ENCODE measurements at places on chromosomes 1 and 21. TPM values are rescaled to one million over a fixed set of nuclear protein-coding genes. Genes with fewer than 3 reads are reported as not detected.
A peak's percentile ranks its signal among the peaks of the same experiment; 100 is the strongest.

- H3K4me1 ChIP-seq, result peaks cover 20% of the 10 kb centered on the region
- DNase-seq, result peak; percentile 43
- H3K4me3 ChIP-seq, result peak overlapping the region; percentile 97
Observed at GRCh38 chr1:32180186-32181060, 948 bp downstream of the TXLNA start.

DNA sequence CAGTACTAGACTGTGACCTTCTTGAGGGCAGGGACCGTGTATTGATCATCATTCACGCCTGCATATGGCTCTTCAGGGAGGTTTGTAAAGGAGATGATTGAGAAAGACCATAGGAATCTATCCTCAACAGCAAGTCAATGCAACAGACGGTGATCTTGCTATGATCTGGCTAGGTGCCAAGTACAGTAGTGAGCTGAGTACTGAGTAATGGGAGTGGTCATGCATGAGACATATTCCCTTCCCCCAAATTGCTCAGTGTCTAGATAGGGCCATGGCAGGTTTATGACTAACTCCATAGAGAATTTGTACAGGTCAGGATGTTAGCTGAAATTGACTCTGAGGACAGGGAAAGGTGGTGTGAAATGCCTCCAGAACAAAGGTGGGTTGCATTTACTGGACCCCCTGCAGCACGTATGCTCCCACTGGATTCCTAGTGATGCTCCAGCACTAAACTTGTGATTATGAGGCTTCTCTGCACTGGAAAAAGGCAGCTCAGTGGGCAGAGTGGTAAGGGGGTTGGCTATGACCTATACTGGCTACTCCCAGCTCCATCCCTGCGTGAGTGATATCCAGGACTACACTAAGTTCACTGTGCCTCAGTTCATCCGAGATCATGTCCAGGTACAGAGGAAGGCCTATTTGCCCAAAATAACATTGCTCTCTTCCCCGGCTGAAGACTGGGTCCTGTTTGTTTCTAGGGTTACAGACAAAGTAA lies 37.2 kb downstream of the KCNJ6 start:
- H3K4me3 ChIP-seq, result no peak overlapping the region
- no peaks in the 10 kb centered on the region for H3K36me3 ChIP-seq
- H3K4me1 ChIP-seq, result peaks cover 27% of the 10 kb centered on the region
- H3K27ac ChIP-seq, result no peak overlapping the region
- H3K27me3 ChIP-seq, result no peaks in the 10 kb centered on the region

GRCh38 chr1:4079815-4080214 lies 179.7 kb upstream of the C1orf174 start:
- no peak overlapping the region for H3K4me3 ChIP-seq
- H3K36me3 ChIP-seq, result no peaks in the 10 kb centered on the region
- no peaks in the 10 kb centered on the region for H3K27me3 ChIP-seq
- no peak for DNase-seq
- no peaks in the 10 kb centered on the region for H3K4me1 ChIP-seq
- H3K27ac ChIP-seq, result no peak overlapping the region

GRCh38 chr1:246781212-246781611 lies 57.0 kb downstream of the SCCPDH start:
- H3K36me3 ChIP-seq, result peaks cover 7% of the 10 kb centered on the region
- no peaks in the 10 kb centered on the region for H3K27me3 ChIP-seq
- peaks cover 6% of the 10 kb centered on the region for H3K4me1 ChIP-seq
- no peak for DNase-seq
- no peak overlapping the region for H3K27ac ChIP-seq

DNA sequence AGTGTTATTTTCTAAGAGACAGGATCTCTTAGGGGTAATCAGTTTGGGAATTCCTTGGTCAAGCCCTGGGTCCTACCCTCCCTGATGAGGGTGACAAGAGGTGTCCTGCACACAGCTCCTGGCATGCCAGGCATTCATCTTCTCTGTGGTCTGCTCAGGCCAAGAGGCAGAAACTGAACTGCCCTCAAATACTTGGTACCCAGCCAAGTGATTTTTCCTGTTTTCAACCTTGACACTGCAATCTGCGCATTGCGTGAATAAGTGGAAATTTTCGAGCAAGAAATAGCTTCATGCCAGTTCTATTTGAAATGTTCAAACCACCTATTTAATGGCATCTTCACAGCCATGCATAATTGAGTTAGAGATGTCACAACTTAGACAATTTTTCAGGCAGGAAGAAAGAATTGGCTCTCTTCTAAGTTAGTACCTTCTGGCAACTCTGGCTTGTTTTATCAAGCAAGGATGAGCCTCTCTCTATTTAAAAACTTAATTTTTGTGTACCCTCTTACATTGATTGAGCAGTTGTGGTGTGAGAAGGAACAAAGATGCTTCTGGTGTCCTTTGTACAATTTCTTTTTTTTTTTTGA lies 27.0 kb downstream of the DNM3 start:
- H3K27me3 ChIP-seq, result peaks cover 9% of the 10 kb centered on the region
- no peaks in the 10 kb centered on the region for H3K36me3 ChIP-seq
- no peak overlapping the region for H3K4me3 ChIP-seq
- H3K4me1 ChIP-seq, result peaks cover 7% of the 10 kb centered on the region
- peak; percentile 32 for DNase-seq
- H3K27ac ChIP-seq, result no peak overlapping the region

DNA sequence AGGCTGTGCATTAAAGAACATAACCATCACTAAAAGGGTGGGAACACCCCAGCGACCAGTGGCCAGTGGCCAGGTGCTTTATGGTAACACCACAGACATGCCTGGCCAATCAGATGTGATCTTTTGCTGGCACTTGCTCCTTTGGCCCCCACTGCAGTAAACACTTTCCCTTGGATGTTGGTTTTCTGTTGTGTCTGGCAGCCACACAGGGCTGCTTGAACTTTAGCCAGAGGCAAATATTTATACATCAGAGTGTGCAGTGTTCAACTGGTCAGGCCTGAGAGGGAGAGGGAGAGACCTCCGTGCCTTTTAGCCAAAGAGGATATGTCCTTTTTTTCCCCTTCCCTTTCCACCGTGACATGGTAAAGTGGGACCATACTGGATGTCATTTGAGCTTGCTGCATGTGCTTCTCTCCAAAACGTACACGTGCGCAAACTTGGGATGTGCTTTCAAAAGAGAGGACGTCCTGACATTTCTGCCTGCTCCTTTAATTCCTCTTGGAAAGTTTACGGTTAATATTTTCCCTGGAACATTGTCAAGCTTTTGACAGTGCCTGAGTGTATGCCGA lies 101.2 kb downstream of the NFIA start:
- peaks cover 27% of the 10 kb centered on the region for H3K4me1 ChIP-seq
- peak overlapping the region; percentile 69 for H3K4me3 ChIP-seq
- H3K36me3 ChIP-seq, result peaks cover 5% of the 10 kb centered on the region
- DNase-seq, result no peak
- H3K27ac ChIP-seq, result peak overlapping the region; percentile 82

GRCh38 chr21:31141389-31142000 lies 103.2 kb upstream of the KRTAP19-8 start:
- DNase-seq, result no peak
- H3K36me3 ChIP-seq, result no peaks in the 10 kb centered on the region
- H3K27ac ChIP-seq, result no peak overlapping the region
- no peaks in the 10 kb centered on the region for H3K27me3 ChIP-seq
- H3K4me1 ChIP-seq, result no peaks in the 10 kb centered on the region

DNA sequence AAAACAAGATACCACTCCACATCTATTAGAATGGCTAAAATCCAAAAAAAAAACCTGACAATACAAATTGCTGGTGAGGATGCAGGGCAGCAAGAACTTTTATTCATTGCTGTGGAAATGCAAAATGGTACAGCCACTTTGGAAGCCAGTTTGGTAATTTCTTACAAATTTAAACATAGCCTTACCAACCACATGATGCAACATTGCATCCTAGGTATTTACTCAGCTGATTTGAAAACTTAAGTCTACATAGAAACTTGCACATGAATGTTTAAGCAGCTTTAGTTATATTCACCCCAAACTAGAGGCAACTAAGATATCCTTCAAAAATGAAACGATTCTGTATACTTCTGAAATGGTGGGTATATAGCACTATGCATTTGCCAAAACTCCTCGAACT lies 178.8 kb upstream of the PDE4B start:
- H3K4me3 ChIP-seq, result no peak overlapping the region
- H3K36me3 ChIP-seq, result peaks cover 13% of the 10 kb centered on the region
- DNase-seq, result no peak

GRCh38 chr1:115052454-115053083 lies 22.9 kb downstream of the TSHB start:
- H3K27me3 ChIP-seq, result peaks cover 18% of the 10 kb centered on the region
- H3K4me3 ChIP-seq, result no peak overlapping the region
- H3K4me1 ChIP-seq, result no peaks in the 10 kb centered on the region
- peak; percentile 80 for DNase-seq

DNA sequence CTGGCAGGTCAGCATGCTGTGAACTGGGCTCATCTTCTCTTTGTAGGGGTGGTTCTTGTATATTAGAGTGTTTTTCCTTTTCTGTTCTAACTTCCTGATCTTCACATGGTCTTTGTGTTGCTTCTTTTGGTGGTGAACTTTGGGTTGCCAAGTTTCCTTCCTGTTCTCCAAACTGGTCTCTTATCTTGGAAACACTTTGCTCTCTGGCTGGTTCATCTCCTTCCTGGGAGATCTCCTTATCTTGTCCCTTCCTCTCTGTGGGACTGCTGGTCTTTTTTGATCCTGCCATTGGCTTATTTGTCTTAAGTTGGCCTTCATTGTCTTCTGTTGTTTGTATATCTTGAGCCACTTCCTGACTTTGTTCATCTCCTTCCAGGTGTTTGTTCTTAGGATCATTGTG lies 2.1 kb downstream of the TCHHL1 start:
- H3K27ac ChIP-seq, result no peak overlapping the region
- no peaks in the 10 kb centered on the region for H3K36me3 ChIP-seq
- DNase-seq, result no peak

DNA sequence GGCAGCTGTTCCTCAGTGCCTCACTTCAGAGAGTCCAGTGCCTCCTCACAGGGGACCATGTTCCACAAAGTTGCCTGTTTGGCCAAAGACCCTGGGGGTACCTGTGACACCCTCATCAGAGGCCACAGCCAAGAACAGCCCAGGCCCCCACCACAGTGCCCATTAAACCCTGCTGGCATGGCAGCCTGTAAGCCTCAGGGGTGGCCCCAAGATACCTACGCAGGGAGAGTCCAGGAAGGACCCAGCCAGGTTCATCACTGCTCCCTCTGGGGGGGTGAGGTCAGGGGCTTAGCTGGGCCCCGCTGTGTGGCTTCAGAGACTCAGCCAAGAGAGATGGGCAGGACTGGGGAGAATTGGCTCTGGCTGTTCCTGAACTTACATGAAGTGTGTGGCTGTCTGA lies 19.1 kb upstream of the PRDM16 start:
- no peak overlapping the region for H3K27ac ChIP-seq
- no peak overlapping the region for H3K4me3 ChIP-seq
- H3K36me3 ChIP-seq, result no peaks in the 10 kb centered on the region
- no peaks in the 10 kb centered on the region for H3K4me1 ChIP-seq

- H3K36me3 ChIP-seq, result no peaks in the 10 kb centered on the region
- H3K27ac ChIP-seq, result no peak overlapping the region
- H3K4me1 ChIP-seq, result peaks cover 5% of the 10 kb centered on the region
- H3K27me3 ChIP-seq, result no peaks in the 10 kb centered on the region
Observed at GRCh38 chr21:41068967-41069642, 98.9 kb upstream of the BACE2 start.

GRCh38 chr1:15760520-15761211 lies 2.1 kb downstream of the FBLIM1 start:
- peaks cover 35% of the 10 kb centered on the region for H3K4me1 ChIP-seq
- H3K4me3 ChIP-seq, result peak overlapping the region; percentile 74
- peaks cover 26% of the 10 kb centered on the region for H3K36me3 ChIP-seq
- H3K27me3 ChIP-seq, result no peaks in the 10 kb centered on the region
- DNase-seq, result peak; percentile 64
- peak overlapping the region; percentile 46 for H3K27ac ChIP-seq

- H3K4me1 ChIP-seq, result peaks cover 23% of the 10 kb centered on the region
- no peaks in the 10 kb centered on the region for H3K27me3 ChIP-seq
- H3K4me3 ChIP-seq, result no peak overlapping the region
- peak; percentile 84 for DNase-seq
Observed at GRCh38 chr1:16324456-16324890, 27.8 kb downstream of the FBXO42 start.

- H3K27ac ChIP-seq, result no peak overlapping the region
- peaks cover 13% of the 10 kb centered on the region for H3K36me3 ChIP-seq
- no peak overlapping the region for H3K4me3 ChIP-seq
- no peak for DNase-seq
- H3K27me3 ChIP-seq, result no peaks in the 10 kb centered on the region
- peaks cover 6% of the 10 kb centered on the region for H3K4me1 ChIP-seq
Observed at GRCh38 chr1:33121728-33122127, 40.8 kb downstream of the AZIN2 start.

GRCh38 chr1:177848577-177848976 lies 121.3 kb downstream of the SEC16B start:
- no peak overlapping the region for H3K27ac ChIP-seq
- H3K4me1 ChIP-seq, result peaks cover 14% of the 10 kb centered on the region
- no peaks in the 10 kb centered on the region for H3K27me3 ChIP-seq
- DNase-seq, result peak; percentile 35
- H3K36me3 ChIP-seq, result no peaks in the 10 kb centered on the region

DNA sequence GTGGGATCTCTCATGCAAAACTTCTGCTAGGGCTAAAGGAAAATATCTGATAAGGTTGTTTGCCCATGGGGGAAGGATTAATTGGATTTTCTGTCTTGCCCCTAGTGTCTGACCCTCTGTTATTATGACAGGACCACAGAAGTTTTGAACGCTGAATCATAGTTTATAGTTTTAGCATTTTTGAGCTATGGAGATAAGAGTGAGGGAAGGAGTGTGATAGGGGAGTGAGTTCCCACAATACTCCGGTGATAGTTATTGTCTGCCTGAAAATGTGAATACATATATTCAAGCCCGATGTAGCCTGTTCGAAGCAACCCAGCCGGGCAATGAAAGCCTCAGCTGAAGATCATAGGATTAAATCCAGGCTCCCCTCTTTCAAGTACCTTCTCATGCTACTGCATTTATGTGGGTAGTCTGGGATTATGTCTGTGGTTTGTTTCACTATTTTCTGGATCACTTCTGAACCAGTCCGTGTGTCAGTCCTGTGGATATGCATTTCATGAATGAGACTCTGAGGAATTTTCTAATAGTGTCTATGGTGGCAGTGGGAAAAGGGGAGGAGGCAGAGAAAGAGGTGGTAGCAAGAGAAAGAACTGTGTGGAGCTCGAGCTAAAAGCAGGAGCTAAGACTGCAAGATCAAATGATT lies 258.7 kb downstream of the DISC1 start:
- H3K4me1 ChIP-seq, result no peaks in the 10 kb centered on the region
- H3K4me3 ChIP-seq, result no peak overlapping the region
- DNase-seq, result no peak

GRCh38 chr1:115170961-115171392 lies 81.7 kb upstream of the TSPAN2 start:
- H3K4me3 ChIP-seq, result no peak overlapping the region
- DNase-seq, result no peak
- peak overlapping the region; percentile 65 for H3K27ac ChIP-seq
- H3K4me1 ChIP-seq, result peaks cover 61% of the 10 kb centered on the region

The GBP7 gene
- total RNA-seq, result not detected

The CD2 gene
- not detected for total RNA-seq

The ANKRD35 gene
- total RNA-seq, result 0.29 TPM

The EFNA4 gene
- 7.4 TPM for total RNA-seq

The SVBP gene
- total RNA-seq, result 16.7 TPM
